ENCODE measurements at places on chromosomes 5 and 9.

- DNase-seq, result no peak
Observed at GRCh38 chr9:131735238-131736128, 4.4 kb downstream of the RAPGEF1 start.

- no peak for DNase-seq
Observed at GRCh38 chr5:178388386-178389025, 155.9 kb upstream of the PHYKPL start.

DNA sequence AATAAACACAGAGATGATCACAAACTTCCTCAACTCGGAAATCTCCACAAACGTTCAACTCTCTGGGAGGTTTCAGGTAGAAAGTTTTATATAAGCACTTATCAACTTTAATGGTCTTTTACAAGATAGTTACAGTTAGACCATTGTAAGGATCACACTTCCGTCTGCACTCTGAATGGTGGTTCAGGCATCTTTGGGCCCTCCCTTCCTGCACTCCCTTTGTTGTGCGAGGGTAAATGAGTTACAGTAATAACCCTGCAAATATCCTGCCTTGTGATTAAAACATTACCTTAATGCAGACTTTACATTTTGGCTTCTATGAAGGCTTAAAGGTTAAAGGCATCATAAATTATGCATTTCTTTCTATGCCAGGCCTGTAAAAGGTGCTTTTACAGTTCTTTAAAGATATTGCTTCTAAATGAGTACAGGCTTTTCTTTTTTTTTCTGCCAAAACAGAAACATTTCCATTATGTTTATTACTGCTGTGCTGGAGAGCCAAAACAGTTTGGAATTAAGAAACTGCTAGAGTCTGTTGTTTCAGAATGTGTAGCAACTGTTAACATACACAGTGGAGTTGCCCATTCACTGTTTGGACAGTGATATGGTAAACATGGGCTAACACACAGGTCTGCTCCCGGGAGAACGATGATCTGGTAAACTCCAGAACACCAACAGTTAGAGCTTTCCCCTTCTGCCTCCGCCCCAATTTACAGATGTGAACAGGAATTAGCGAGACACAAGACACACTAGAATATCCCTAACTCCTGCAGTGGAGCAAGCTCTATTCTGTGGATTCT lies 1.1 kb downstream of the PRUNE2 start:
- DNase-seq, result no peak

DNA sequence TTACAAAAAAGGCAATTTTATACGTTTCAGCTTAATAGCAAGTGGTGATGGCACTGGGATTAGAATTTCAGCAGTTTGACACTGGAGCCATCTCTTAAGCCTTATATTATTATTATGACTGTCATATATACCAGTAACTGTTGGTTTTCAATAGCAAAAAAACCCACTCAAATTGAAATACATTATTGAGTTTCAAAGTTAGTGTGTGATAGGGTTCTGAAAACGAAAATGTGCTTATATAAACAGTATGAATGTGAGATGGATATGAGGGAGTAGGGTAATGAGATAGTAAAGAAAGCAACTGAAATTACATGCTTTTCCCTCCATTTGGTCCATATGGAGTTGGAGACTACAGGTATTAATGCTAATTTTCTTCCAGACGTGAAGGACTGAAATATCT lies 68.6 kb upstream of the ACTBL2 start:
- DNase-seq, result no peak

- DNase-seq, result no peak
Observed at GRCh38 chr9:121748727-121749423, 97.4 kb downstream of the DAB2IP start.

DNA sequence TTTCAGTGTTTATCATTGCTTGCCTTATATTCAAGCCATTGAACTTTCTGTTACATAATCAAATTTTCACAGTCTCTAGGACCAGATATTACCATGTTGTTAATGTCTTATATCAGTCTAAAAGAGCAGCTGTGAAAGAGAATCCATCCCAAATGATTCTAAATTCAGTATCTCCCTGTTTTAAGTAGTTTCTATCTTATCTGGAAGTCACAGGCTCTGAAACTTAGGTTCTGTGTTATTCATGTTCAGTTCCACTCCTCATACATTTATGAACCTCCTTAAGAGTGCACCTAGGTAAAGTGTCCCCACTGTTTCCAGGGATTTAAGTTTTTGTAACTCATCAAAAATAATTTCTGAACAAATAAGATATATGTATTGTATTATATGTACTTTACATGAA lies 9.7 kb downstream of the LYRM7 start:
- no peak for DNase-seq

- DNase-seq, result no peak
Observed at GRCh38 chr5:26757941-26758340, 280.4 kb downstream of the CDH9 start.

DNA sequence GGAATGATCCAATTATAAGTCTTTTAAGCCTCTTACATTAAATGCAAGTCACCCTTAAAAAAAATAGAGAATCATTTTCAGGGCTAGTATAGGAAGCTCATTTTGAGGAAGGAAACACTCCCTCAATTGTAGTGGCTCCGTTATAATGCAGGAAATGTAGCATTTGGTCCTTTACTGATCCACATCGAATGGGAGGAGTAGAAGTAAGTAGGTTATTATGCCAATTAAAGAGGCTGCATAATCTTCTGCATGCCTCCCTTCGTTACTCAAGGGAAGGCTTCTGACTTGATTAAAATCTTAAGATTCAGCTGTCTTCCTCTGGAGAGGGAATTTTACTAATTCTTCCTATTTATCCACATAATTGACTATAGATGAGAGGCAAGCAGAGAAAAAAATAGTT lies 579.2 kb upstream of the COX7C start:
- DNase-seq, result no peak

DNA sequence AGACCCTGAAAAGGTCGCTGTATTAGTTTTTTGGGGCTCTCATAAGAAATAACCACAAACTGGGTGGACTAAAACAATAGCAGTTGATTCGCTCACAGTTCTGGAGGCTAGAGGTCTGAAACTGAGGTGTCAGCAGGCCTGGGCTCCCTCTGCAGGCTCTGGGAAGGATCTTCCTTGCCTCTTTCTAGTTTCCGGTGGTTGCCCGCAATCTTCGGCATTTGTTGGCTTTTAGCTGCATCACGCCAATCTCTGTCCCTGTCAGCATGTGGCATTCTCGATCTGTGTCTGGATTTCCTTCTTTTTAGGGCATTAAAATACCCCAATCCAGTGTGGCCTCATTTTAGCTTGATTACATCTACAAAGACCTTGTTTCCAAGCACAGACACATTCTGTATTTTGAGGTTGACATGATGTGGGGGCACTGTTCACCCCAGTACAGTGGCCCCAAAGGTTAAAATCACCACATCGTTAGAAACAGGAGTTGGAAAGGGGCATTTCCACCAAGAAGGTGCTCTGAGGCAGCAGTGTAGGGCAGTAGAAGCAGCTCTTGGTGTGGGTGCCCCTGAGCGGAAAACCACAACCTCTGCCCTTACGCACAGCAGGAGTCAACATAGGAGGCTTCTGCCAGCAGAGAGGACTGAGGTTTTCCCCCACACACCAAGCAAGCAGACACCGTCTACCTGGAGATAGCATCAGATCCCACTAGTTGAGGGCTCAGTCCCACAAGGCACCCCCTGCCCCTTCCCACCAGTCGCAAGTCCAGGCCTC lies 13.5 kb downstream of the ZNF79 start:
- DNase-seq, result no peak

GRCh38 chr9:97786341-97786740 lies 66.7 kb upstream of the FOXE1 start:
- DNase-seq, result no peak

DNA sequence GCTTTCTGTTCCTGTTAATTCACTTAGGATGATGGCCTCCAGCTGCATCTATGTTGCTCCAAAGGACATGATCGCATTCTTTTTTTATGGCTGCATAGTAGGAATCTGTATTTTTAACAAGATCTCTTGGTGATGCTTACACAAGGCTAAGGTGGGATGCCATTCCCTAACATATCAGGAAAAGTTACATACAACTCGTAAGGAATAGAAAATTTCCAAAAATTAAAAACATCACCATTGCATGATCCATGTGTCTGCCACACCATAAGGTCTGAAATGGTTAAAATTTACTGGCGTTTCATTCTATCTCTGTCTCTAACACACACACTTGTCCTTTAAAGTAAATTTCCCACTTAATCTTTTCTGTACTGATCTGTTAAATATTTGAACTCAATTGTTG lies 608.4 kb downstream of the PRELID2 start:
- no peak for DNase-seq

GRCh38 chr5:179421144-179421901 lies 76.1 kb upstream of the ADAMTS2 start:
- DNase-seq, result no peak

DNA sequence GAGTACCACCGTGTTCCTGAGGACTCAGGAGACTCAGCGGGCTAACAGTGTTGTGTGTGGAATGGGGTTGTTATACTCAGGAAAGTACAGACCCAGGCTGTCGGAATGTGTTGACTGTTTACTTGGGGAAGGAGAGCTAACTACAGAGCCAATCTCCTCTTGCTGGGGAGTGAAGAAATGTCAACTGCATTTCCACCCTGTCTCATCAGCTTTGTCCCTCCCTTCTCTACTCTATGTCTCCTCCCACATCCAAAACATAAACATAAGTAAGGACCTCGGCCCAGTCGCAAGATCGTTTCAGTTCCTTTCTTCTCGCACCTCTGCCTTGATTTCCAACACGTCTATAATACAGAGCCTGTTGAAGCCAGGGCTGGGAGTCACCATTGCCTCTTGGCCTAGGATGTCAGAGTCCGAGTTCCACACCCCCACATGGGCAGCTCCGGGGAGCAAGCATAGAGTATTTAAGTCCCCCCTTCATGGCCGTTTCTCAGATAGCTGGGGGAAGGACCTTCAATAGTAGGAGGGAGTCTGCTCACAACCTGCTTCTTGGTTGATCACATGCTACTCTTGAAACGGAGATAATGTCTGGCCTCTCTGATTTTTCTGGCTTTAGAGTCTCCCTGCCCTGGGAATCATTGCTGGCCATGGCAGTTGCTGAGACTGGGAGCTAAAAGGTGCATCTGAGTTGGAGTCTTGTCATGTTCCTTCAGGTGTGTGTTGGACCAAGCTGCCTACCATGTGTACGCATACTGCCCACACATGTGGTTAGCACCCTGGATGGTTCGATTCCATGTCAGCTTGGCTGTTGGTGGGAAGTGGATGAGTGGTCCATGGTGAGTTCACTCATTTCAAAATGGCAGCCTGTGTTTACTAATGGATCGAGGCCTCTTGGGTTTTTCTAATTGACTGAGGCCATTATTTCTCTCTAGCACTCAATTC lies 147.3 kb downstream of the MTX3 start:
- no peak for DNase-seq

- no peak for DNase-seq
Observed at GRCh38 chr5:158758675-158759074, 341.0 kb downstream of the EBF1 start.

- no peak for DNase-seq
Observed at GRCh38 chr9:135647884-135648283, 8.5 kb upstream of the GLT6D1 start.

DNA sequence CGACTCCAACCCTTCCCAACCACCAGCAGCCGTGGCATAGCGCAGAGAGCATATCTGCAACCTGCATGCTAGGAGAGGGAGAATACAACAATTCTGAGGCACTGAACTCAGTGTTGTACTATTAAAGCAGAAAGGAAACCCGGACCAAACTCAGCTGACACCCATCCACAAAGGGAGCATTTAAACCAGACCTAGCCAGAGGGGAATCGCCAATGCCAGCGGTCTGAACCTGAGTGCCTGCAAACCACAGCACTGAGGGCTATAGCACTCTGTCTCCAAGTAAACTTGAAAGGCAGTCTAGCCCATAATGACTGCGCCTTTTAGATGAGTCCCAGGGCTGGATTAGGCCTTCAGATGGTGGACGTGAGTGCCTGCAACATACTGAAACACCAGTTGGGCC lies 494.4 kb upstream of the PTPRD start:
- no peak for DNase-seq

DNA sequence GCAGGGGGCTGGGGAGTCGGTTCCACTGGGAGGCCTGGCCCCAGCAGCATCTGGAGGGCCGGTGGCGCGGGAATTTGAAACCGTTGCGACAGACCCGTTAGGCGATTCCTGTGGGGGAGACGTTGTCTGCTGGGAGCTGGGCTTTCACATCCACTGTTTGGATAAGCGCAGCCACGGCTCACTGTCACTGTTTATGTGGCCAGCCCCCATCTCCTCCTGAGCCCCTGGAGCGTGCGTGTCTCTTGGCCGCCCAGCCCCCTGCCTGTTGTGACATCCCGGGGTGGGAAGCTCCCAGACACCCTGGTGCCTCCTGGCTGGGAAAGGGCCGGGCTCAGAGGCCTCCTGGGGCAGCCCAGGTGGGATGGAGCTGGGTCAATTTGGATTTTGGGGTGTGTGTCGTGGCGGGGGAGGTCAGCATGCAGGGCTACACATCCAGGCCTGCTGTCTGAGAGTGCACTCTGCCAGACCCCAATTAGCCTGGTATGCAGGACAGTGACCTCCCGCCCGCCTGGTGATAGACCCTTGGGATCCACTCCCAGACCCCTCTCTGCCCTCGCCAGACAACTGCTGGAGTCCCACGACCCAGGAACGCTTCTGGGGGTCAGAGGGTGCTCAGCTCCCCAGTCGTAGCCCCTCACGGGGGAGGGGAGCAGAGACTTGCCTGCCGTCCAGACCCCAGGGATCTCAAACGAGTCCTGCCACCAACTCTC lies 62.0 kb upstream of the RNU6ATAC start:
- DNase-seq, result no peak

DNA sequence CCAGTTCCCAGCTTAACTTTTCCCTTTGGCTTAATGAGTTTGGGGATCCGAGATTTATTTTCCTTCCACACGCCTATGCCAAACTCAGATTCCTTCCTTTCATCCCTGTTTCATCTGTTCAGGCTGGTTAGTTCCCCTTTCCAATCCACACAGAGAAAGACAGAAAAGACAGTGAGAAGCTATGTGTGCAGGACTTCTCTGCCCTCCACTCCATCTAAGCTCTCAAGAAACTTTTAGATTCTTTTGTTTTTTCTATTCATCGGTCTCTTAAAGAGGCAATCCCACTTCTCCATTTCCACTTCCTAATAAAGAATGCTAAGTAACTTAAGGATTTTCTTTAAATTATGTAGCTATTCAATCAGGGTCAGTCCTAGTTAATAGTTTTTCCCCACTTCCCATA lies 11.2 kb downstream of the ITGA1 start:
- no peak for DNase-seq

- no peak for DNase-seq
Observed at GRCh38 chr9:7974335-7974960, 174.9 kb upstream of the DMAC1 start.

DNA sequence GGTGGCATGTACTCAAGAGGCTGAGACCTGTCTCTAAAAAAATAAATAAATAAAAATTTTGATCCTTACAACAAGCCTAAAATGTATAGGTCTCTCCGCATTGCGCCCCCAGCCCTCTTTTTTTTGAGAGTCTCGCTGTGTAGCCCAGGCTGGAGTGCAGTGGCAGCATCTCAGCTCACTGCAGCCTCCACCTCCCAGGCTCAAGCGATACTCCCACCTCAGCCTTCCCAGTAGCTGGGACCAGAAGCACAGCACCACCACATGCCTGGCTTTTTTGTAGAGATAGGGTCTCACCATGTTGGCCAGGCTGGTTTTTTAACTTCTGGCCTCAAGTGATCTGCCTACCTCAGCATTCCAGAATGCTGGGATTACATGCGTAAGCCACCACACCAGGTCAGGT lies 2.2 kb upstream of the GARIN3 start:
- DNase-seq, result no peak
